ELF-1 (cell line): ENCODE measurements at places on chromosomes 4 and X.

DNA sequence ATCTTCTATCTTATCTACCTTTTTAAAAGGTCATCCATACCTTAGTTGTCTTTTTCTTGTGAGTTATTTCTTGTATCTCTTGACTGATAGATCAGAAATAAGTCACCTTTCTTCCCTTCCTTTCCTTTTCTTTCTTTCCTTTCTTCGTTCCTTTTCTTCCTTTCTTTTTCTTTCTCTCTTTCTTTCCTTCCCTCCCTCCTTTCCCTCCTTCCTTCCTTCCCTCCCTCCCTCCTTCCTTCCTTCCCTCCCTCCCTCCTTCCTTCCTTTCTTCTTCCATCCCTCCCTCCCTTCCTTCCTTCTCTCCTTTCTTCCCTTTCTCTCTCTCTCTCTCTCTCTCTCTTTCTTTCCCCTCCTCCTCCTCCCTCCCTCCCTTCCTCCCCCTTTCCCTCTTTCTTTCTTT, 93.5 kb downstream of the CEP135 start:
- no peak for DNase-seq

DNA sequence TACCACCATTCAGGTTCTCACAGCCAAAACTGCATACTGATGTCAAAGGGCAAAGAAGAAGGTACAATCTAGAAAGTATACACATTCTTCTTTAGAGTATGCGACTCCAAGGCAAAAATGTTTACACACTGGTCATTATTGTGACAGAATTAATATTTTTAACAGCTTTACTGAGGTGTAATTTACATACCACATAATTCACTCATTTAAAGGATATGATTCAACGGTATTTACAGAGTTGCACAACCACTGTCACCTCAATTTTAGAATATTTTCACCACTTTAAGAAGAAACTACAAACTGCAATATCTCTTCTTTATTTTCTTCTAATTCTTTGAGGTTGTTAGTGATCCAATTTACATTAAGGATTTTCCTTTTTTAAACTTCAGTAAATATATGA, 325.4 kb upstream of the SMIM31 start:
- DNase-seq, result no peak

DNA sequence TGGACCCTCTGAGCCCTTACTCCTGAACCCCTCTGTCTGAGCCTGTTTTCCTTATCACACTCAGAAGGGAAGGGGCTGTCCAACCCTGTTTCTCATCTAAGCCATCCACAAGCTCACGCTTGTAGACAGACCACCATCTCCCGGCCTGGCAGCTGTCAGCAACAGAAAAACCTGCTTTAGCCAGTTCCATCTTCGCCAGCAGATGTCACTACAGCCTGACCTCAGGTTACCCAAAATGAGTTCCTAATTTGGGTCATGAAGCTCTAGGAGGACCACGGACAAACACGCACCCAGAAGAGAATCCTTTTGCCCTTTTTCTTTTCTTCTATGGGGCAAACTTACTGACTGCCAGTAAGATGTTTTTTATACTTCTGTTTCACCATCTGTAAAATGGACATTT, 445.4 kb downstream of the BCOR start:
- DNase-seq, result peak; percentile 81

GRCh38 chr4:169314906-169315305, 44.1 kb upstream of the SH3RF1 start:
- no peak for DNase-seq

GRCh38 chr4:94669672-94670664, 87.8 kb upstream of the BMPR1B start:
- DNase-seq, result no peak

DNA sequence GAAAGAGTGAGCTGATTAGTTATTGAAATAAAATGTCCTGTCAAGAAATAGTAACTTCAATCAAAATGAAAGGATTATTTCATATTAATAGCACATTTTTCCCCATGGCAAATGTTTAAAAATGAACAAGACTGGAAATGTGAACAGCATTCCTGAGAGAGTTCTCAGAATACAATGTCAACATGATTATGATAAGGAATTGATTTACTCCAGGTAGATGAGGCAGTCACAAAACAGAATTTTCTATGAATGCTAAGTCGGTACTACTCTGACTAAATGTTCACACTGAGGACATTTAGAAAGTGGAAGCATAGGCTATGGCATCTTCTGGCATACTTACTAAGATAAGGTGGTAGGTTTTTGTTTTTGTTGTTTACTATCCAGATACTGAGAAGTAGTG, 19.4 kb upstream of the GRSF1 start:
- DNase-seq, result no peak

DNA sequence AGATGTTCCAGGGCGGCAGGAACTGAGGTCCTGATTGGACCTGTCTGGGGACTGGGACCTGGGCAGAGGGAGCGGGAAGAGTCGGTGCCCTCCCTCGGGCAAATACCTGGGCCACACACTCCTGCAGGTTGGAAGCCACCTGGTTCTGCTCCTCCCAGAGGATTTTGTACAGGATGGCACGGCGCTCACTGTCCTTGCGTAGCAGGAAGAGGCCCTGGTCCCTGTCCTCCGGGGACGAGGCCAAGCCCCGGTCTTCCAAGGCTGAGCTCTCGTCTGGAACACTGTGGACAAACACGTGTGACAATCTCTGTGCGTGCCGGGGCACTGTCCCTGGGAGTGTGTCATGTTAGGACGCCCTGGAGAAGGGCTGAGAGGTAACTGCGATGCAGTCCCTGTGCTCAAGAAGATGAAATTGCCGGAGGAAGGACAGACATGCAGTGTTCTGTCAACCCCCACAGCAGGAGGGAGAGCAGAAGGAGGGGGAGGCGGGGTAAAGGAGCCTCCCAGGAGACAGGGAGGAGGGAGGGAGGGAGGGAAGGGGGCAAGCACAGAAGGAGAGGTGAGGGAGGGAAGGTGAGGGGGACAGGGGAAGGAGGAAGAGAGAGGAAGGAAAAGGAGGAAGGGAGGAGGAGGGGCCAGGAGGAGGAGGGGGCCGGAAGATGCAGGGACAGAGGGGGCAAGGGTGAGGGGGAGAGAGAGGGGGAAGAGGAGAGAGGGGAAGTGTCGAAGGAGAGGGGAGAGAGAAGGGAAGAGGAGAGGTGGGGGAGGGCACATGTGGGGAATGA, 29.0 kb downstream of the PDHA1 start:
- no peak for DNase-seq

GRCh38 chr4:52173470-52174045, 122.5 kb downstream of the SPATA18 start:
- DNase-seq, result no peak

- no peak for DNase-seq
Observed at GRCh38 chr4:80007745-80008149, 65.3 kb downstream of the ANTXR2 start.

DNA sequence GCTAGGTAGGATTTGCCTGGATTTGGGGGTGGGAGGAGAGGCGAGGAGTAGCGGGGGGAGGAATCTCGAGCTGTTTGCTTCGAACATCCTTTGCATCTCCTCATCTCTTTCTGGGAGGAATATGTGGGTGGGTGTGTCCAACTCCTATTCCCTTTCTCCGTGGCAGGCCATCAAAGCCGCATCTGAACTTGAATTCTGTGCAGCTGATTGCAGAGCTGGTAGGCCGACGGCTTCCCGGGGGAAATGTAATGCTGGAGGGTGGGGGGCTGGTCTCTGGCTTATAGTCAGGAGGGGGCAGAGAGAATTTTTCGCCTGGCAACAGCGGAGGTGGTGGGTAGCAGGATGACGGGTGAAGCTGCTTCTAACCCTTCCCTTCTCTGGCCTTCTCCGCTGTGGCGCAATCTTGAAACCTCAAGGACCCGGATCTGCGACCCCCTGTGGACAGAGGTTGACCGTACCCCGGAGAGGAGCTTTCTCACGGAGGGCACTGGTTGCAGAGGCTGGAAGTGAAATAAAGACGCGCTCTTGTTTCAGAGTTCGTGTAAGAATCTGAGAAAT, 628 bp downstream of the ZCCHC12 start:
- peak; percentile 34 for DNase-seq
